ENCODE measurements at places on chromosomes 7 and 10. TPM values are rescaled to one million over a fixed set of nuclear protein-coding genes. Genes with fewer than 3 reads are reported as not detected.

TSPAN12 gene
- total RNA-seq: 0.61 TPM

NUDCD3 gene
- total RNA-seq: 48.7 TPM

DCLRE1A gene
- total RNA-seq: 8.7 TPM

TRPV6 gene
- total RNA-seq: not detected

CTAGE4 gene
- not detected for total RNA-seq

LMOD2 gene
- total RNA-seq: not detected

SMO gene
- total RNA-seq: 13.6 TPM

CHAT gene
- not detected for total RNA-seq

IFIT1B gene
- total RNA-seq: not detected

KCNH2 gene
- 1.5 TPM for total RNA-seq

ACBD7 gene
- 0.86 TPM for total RNA-seq

PRPS1L1 gene
- not detected for total RNA-seq

SYT15 gene
- 2.4 TPM for total RNA-seq

TMEM26 gene
- total RNA-seq: 0.06 TPM

CLRN3 gene
- total RNA-seq: not detected

GHRHR gene
- not detected for total RNA-seq

NRAP gene
- not detected for total RNA-seq

BRI3 gene
- 164 TPM for total RNA-seq

TMEM196 gene
- total RNA-seq: not detected

TRIM74 gene
- 0.30 TPM for total RNA-seq

ACSM6 gene
- total RNA-seq: not detected

GOLGA7B gene
- total RNA-seq: 3.9 TPM

MEOX2 gene
- total RNA-seq: not detected

CCL24 gene
- total RNA-seq: not detected
